ENCODE measurements at places on chromosomes 7 and 10. TPM values are rescaled to one million over a fixed set of nuclear protein-coding genes. Genes with fewer than 3 reads are reported as not detected.
A peak's percentile ranks its signal among the peaks of the same experiment; 100 is the strongest.

Gene CYP2C19
- 0.12 TPM for polyA plus RNA-seq

Gene STEAP1
- 16.5 TPM for polyA plus RNA-seq

Gene KNDC1
- 8.3 TPM for polyA plus RNA-seq

DNA sequence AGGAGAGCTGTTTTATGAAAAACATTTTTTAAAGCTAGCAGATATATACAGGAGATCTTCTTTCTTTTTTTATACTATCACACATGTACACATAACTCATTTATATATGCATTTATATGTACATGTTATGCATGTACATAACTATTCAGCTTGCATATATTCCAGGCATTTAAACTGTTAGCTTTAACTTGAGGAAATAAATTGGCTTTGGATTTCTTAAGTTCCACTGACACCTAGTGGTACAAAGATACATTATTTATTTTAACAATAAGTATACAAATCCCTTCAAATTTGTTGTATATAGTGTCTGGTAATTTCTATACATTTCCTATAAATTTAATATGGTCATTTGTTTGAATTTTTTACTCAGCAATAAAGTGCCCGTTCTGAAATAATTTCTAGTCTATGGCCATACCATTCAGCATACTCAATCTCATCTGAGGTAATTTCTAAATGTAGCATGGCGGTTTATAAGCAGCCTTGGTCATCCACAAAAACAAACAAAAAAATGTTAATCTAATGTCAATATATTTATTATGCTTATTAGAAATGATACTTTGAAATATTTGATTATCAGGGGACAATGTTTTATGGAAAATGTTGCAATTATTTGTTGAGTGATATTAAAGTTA is 11.6 kb downstream of the ZDHHC6 start:
- DNase-seq: peak; percentile 39

GRCh38 chr10:60661637-60662036 is 116.6 kb upstream of the CDK1 start:
- DNase-seq: no peak

DNA sequence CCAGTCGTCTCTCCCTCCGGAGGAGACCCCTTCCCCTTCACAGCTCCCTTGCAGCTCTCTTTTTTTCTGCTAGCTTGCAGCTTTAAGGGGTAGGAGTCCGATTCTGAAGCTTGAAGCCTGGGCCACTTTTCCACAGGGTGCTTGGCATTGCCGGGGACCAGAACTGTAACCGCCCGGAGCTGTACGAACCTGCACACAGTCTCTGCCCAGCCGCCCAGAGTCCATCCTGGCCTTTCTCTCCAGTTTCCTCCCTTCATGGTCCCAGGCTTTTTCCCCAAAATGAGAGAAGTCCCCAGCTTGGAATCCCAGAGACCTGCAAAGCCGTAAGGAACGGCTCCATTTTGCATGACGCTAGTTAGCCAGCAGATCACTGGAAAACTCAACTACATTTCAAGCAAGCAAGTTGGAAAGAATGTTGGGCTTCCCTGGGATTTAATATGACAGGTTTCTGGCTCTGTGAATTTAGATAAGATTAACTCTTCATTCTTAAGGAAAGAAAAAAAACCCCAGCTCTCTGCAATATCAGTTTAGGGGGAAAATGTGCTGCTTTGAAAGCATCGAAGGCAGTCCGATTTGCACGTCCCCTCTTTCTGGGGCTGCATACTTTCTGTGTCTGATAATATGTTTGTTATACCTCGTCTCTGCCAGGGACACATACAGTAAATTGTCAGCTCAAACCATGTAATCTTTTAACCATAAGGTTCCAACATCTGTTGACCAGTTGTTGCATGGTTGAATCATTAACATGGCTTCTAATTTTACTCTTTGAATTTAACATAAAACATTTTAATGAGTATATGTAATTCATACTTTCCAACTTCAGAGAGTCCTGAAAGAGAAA is 190.0 kb upstream of the LYZL2 start:
- no peak for DNase-seq

Measured in left kidney (tissue), 8 donors.